ENCODE measurements at places on chromosomes 6 and 20. TPM values are rescaled to one million over a fixed set of nuclear protein-coding genes. Genes with fewer than 3 reads are reported as not detected.

GRCh38 chr6:6736791-6737654, 148.5 kb downstream of the LY86 start:
- no peak for DNase-seq

DNA sequence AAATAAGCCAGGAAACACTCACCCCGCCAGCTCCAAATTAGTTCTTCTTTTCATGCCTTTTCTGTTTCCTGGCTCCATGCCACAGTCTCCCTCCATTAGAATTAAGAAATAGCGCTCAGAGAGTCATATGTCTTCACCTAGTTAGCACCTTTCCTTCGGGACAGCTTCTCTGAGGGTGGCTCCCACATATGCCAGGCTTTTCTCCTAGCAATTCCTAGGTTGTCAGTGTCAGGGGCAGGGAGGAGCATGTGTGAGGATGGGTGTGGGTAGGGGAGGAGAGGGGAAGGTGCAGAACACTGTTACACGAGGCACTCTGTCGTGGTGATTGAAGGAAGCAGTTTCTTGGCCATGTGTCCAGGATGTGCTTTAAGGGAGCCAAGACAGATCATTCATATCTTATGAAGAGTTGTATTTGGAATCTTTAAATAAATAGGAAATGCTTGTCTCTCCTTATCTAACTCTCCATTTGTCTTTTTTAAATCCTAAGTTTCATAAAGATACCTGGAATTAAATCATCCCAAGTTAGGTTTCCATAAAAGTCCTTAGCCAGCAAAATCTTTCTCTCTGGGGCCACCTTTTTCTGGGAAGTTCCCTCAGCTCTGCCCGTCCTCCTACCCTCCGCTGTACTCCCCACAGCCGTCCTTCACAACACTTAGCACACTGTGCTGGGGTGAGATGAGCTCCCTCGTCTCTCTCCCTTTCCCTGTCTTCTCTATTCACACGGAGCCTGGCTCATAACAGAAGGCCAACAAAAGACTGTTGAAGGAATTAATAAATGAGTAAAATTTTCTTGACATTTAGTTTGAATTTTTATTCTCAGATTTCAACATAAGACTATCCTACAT, 361.0 kb downstream of the CD83 start:
- no peak for DNase-seq

- no peak for DNase-seq
Measured at GRCh38 chr6:137332637-137333280, 113.6 kb upstream of the IFNGR1 start.

GRCh38 chr6:163412341-163412740, 2.2 kb upstream of the QKI start:
- no peak for DNase-seq

Gene CFB
- 55.2 TPM for total RNA-seq

GRCh38 chr6:112223070-112223861, 31.1 kb downstream of the LAMA4 start:
- no peak for DNase-seq

DNA sequence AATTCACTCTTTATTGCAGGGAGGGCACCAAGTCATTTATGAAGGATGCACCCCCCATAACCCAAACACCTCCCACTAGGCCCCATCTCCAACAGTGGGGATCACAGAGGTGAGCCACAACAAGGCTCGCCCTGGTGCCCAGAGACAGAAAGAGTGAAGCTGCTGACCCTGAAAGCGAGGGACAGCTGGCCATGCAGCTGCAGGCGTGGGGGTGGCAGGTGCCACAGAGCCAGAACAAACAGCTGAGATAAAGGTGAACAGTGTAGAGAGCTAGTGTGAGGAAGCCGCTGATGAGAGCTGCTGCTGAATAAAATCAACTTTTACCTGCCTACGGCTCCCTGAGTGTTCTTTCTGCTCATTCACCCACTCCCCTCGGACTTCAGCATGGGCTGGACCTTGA, 18.8 kb upstream of the RGS17 start:
- no peak for DNase-seq

Gene SLC22A16
- not detected for total RNA-seq

DNA sequence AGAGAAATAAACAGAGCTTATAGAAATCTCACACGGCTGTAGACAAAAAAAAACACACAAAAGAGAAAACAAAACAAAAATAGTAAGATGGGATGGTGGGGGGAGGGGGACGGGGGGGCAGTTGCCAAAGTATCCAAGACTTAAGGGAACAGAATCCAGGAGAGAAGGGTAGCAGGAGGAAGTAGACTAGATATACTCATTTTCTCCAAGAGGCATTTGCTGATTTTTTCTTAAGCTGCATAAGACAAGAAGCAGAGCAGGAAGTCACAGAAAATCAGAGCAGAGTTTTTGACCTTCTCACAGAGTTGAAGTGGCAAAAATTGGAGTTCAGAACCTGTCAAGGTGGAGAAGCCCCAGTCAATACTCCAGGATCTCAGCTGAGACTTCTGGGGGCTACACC, 237.7 kb downstream of the HIVEP2 start:
- no peak for DNase-seq

DNA sequence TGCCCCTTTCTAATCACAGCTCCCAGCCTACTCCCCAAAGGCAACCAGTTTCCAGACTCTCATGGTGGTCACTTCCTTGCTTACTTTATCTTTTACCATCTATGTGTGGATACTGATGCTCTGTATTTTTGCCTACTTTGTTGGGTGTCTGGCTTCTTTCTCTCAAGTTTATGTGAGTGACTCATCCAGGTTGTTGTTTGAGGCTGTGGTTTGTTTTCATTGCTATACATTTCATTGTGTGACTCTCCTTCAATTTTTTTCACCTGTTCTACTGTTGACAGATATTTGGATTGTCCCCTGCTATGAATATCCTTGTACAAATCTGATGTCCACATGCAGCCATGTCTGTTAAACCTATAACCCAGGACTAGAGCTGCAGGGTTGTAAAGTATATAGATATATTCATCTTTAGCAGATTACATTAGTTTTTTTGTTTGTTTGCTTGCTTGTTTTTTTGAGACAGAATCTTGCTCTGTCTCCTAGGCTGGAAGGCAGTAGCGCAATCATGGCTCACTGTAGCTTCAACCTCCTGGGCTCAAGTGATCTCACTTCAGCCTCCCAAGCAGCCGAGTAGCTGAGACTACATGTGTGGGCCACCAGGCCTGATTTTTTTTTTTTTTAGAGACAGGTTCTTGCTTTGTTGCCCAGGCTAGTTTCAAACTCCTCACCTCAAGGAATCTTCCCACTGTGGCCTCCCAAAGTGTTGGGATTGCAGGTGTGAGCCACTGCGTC, 72.9 kb upstream of the EEF1E1 start:
- no peak for DNase-seq

DNA sequence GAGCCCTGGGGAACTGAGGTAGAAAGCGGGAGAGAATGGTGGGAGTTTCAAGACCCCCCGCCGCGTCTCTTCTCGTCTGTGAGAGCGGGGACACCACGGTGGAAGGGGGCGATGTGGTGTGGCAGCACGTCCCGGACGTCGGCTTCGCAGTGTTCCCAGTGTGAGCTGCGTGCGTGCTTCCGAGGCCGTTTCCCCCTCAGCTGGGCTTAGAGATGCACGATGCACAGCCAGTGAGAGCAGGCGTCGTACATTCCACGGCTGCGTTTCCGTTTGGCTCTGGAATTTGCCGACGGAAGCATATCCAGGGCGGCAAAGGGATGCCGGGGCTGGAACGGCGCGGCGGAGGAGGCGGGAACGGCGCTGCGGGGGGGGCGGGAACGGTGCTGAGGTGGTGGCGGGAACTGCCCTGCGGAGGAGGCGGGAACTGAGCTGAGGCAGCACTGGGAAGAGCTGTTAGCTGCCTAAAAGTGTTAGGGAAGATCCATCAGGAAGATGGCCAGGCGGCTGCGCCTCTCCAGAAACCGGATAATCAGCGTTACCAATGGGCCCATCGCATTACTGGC, 37.7 kb downstream of the KIF25 start:
- no peak for DNase-seq

GRCh38 chr6:110813338-110814101, 1.7 kb downstream of the CDK19 start:
- no peak for DNase-seq

Data from thoracic aorta (tissue), 2 donors.